ENCODE measurements at places on chromosomes 12 and 14. TPM values are rescaled to one million over a fixed set of nuclear protein-coding genes. Genes with fewer than 3 reads are reported as not detected.

The TBX3 gene
- total RNA-seq: 51.2 TPM

The BTG1 gene
- 79.8 TPM for total RNA-seq

The HOXC13 gene
- total RNA-seq: 11.6 TPM

The TSPAN19 gene
- total RNA-seq: not detected

The SERPINA12 gene
- not detected for total RNA-seq

The ZFHX2 gene
- total RNA-seq: 1.5 TPM

The CDH24 gene
- total RNA-seq: 5.0 TPM

The RNU4-1 gene
- total RNA-seq: not detected

The TGFB3 gene
- 0.84 TPM for total RNA-seq

The NDRG2 gene
- 3.6 TPM for total RNA-seq

The PROX2 gene
- not detected for total RNA-seq

The PRKD1 gene
- 2.5 TPM for total RNA-seq

The RTRAF gene
- total RNA-seq: 347 TPM

The HOXC6 gene
- total RNA-seq: 3.5 TPM

The SLC6A13 gene
- total RNA-seq: 0.26 TPM

The MANSC4 gene
- total RNA-seq: not detected

The HOXC12 gene
- not detected for total RNA-seq

The DDX55 gene
- 30.7 TPM for total RNA-seq

Data from A549 treated with ZK216348 at 1 μM for 4 hours (cell line).